Endothelial cell of umbilical vein (primary cell): ENCODE measurements at places on chromosomes 2 and 18. TPM values are rescaled to one million over a fixed set of nuclear protein-coding genes. Genes with fewer than 3 reads are reported as not detected.

NPAS2 gene
- polyA plus RNA-seq, result 29.0 and 34.7 TPM in 2 replicates

TSHZ1 gene
- polyA plus RNA-seq, result 3.7 and 4.2 TPM in 2 replicates

VIT gene
- polyA plus RNA-seq, result 0.38 and 0.54 TPM in 2 replicates

SERPINB11 gene
- polyA plus RNA-seq, result not detected in 2 replicates

PDE1A gene
- 0.40 and 0.43 TPM in 2 replicates for polyA plus RNA-seq
